ENCODE measurements at places on chromosomes 3 and 15.

- DNase-seq: peak; percentile 95
Measured at GRCh38 chr3:184335661-184336546, 1.5 kb upstream of the FAM131A start.

DNA sequence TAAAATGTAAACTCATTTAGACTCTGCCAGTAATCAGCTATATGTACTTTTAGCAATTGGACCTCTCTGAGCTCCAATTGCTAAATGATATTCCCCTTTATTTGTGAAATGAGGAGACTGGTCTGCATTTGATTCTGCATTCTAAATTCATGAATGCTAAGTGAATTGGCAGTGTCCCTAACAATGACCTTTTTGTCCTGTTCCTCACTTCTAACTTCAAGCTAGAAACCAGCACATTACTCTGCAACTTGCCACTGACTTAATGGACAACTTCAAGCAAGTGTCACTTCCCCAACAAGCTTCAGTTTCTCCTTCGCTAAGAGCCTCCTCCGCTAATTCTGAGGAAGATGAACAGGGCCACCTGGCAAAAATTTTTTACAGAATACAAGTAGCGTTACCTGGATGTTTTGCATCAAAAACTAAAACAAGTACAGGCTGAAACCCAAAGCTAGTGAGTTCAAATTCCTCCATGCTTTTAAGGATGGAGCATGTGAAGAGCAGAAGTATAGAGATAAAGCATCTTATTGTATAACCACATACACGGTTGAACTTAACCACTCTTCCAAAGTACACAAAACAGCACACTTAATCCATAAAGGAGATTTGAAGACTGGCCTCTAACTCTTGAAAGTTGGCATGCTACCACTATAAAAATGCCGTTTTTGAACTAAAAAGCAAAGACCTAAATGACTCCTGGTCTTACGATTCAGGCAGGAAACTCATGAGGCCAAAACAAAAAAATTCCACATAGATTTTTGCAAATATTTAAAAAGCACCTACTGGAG, 207.6 kb downstream of the MAGI1 start:
- DNase-seq: no peak

GRCh38 chr3:148360051-148360450, 337.7 kb upstream of the AGTR1 start:
- no peak for DNase-seq

GRCh38 chr15:40764629-40765103, 798 bp downstream of the GCHFR start:
- DNase-seq: no peak

GRCh38 chr3:126156468-126156867, 23.9 kb downstream of the ALDH1L1 start:
- no peak for DNase-seq

- no peak for DNase-seq
Measured at GRCh38 chr3:175211466-175211865, 352.3 kb downstream of the NAALADL2 start.

- no peak for DNase-seq
Measured at GRCh38 chr15:63210151-63211091, 21.0 kb downstream of the RAB8B start.

DNA sequence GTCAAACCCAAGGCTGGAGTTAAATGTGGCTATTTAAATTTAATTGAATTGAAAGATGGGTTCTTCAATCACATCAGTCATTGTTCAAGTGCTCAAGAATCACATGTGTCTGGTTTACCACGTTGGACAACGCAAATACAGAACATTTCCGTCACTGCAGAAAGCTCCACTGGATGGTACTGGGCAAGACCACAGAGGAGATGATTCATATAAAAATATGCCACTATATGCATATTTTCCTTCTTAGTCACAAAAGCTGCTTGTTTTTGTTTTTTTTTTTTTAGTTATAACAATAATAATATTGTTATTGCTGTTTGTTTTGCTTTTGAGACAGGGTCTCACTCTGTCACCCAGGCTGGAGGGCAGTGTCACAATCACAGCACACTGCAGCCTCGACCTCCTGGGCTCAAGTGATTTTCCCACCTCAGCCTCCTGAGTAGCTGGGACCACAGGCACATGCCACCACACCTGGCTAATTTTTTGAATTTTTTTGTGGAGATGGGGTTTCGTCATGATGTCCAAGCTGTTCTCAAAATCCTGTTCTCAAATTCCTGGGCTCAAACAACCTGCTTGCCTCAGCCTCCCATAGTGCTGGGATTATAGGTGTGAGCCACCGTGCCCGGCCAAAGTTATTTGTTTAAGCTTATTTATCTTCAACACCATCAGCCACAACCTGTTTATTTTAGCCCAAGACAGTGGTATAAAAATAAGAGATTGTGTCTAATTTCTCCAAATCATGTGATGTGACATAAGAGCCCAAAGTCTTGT, 19.4 kb downstream of the RTP3 start:
- peak; percentile 55 for DNase-seq

GRCh38 chr3:27573780-27574437, 89.7 kb upstream of the SLC4A7 start:
- DNase-seq: no peak

- DNase-seq: no peak
Measured at GRCh38 chr3:148227534-148227933, 470.2 kb upstream of the AGTR1 start.

DNA sequence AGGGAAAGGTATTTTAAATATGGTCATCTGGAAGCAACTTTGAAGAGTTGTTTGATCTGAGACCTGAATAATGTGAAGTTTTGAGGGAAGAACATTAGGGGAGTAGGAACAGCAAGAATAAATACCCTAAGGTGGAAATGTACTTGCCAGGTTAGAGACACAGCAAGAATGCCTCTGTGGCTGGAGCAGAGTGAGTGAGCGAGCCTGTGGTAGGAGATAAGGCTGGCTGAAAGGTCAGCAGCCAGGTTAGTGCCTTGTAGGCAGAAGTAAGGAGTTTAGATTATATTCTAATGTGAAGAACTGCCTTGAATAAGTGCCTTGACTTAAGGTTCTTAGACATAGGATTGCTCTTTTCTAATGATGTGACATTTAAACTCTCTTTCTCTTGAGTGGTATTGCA, 18.3 kb downstream of the LRRC49 start:
- DNase-seq: no peak

DNA sequence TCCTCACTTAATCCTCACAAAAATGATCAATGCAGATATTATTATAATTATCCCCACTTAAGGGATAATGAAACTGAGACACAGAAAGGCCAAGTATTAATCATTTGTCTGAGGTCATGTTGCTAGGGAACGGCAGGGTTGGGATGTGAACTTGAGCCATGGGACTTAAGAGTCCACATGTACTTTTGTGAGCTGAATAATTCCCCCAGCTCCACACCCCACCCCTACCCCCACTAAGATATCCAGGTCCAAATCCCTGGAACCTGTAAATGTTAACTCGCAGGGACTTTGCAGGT, 290.5 kb upstream of the GADL1 start:
- no peak for DNase-seq

DNA sequence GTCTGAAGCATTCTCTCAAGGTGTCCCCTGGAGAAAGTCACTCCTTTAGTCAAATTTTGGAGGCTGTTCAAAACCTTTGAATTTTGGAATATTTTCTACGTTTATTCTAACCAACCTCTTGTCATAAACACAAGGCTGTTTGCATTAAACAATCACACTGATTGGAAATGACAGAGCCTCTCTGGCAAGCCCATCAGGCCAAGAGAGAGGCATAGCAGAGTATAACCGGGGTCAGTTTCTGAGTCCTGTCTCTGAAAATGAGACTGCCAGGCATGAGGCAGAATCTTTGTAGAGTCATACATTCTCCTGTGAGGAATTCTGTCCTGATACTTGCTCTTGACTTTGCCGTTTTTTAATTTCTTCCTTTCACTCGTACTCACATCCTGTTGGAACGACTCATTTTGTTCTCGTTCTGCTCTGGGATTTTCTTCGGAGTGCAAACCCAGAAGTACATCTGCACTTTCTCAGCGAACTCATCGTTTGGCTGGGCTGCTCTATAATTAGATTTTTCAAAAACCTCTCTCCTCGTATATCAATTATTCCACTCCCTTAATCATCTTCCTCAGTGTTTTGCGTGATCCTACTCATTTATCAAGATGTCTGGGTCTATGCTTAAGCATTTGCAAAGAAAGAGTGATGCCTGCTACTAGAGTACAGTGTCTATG, 114.2 kb downstream of the AGBL1 start:
- no peak for DNase-seq

- no peak for DNase-seq
Measured at GRCh38 chr3:33940149-33940548, 141.7 kb downstream of the PDCD6IP start.

DNA sequence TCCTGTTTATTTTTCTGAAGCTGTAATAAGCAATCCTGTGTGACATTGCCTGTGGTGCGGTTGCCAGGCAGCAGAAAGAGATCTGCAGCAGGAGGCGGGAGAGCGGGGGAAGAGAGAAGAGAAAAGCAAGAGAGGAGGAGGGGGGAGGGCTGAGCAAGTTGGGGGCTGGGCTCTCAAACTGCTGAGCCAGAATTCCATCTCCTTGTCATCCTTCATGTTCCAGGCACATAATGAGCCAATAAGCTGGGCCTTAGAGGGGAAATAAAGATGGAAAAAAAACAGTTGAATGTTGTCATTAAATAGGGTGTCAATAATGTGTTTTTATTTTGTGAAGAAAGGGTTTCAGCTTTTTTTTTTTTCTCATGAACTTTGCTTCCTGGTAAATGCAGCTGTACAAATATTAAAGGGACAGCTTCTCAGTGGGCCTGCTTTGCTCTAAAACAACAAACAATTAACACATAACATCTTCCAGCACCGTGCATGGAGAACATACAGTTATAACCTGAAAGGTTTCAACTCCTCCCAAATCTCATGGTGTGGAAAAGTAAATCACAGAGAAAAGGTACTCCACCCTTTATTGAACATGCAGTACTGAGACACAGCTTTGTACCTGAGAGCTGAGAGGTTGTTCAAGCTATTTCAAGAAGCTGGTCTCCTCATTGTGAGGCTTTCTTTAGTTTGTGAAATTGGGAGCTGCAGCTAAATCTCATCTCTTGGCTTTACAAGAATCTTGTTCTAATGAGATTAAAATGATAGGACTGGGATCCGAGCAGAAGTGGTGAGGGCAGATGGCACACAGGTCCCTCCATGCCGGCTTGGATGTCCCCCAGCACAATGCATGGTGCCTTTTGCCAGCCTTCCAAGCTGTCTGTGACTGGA, 451.1 kb upstream of the KCNMB2 start:
- no peak for DNase-seq

DNA sequence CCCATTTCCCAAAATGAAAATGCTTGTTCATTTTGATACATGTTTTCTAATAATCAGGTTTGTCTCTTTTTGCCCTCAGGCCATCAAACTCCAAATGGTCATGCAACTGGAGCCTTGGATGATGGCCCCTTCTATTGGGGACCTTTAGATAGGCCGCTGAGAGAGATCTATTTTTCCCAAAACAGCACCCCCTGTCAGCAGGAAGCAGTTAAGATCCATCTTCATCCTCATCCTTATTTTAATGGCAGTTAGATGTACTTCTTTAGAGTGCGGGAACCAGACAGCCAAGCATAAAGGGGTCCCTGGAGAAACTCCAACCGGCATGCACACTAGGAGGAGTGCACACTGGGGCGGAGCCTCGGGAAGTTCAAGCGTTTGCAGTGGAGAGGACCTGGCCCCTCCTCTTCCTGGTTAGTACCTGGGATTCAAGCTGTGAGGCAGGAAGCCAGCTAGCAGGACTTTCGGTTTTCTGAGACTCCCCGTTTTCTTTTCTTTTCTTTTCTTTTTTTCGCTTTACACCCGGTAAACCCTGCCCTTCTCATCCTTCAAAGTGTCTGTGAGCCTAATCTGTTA, 31.9 kb upstream of the STRIT1 start:
- DNase-seq: no peak

GRCh38 chr15:42084465-42085235, 9.7 kb downstream of the PLA2G4D start:
- peak; percentile 76 for DNase-seq

All from suppressor macrophage treated with lipopolysaccharide for 1 hour (primary cell).